PC-3 (cell line): ENCODE measurements at places on chromosomes 16 and 17. TPM values are rescaled to one million over a fixed set of nuclear protein-coding genes. Genes with fewer than 3 reads are reported as not detected.

The OR4D1 gene
- not detected in 2 replicates for total RNA-seq

The CCDC144A gene
- total RNA-seq: 0.15 and 0.17 TPM in 2 replicates

The RHBDL3 gene
- total RNA-seq: not detected in 2 replicates

The IL21R gene
- total RNA-seq: 0.55 TPM in 1 of 2 replicates, not detected in the other

The ITGB4 gene
- total RNA-seq: 273 and 362 TPM in 2 replicates

The HS3ST3B1 gene
- 0.33 and 0.52 TPM in 2 replicates for total RNA-seq

The NDE1 gene
- total RNA-seq: 22.6 and 24.9 TPM in 2 replicates

DNA sequence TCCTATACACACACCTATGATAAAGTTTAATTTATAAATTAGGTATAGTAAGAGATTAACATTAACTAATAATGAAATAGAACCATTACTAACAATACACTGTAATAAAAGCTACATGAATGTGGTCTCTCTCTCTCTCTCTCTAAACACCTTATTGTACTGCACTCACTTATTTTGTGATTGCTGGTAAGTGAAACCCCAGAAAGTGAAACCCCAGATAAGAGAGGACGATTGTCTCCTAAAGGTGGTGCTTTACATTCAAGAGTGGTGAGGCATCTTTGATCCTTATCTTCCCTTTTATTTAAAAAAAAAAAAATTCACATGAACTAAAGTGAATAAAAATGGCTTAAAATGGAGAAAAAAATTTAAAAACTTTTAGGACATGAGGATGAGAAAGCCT lies 80.1 kb upstream of the TRAP1 start:
- H3K36me3 ChIP-seq: no peaks in the 10 kb centered on the region
- no peak overlapping the region for H3K27ac ChIP-seq
- no peak overlapping the region for H3K4me3 ChIP-seq
- H3K4me1 ChIP-seq: no peaks in the 10 kb centered on the region
- no peak for DNase-seq

GRCh38 chr17:51718983-51719382 lies 439.5 kb downstream of the CA10 start:
- DNase-seq: no peak
- H3K4me3 ChIP-seq: no peak overlapping the region
- H3K27ac ChIP-seq: no peak overlapping the region
- no peaks in the 10 kb centered on the region for H3K4me1 ChIP-seq
- H3K27me3 ChIP-seq: peaks cover 7% of the 10 kb centered on the region; the same call in 1 of the 2 replicates

DNA sequence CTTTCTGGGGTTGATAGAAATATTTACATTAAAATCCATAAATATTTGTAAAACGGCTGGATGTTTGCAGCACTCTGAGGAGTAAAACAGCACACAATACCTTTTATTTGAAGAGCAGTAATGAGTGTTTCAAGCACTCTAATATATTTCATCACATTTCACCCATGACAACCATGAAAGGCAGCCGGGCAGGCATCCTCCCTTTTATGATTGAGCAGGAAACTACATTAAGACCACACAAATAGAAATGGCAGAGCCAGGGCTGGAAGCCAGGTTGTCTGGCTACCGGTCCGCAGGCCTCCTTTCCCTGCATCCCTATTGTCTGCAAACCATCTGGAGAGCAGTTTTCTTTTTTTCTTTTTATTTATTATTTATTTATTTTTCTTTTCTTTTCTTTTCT lies 23.1 kb upstream of the GPRC5C start:
- no peak overlapping the region for H3K27ac ChIP-seq
- H3K36me3 ChIP-seq: no peaks in the 10 kb centered on the region
- DNase-seq: no peak
- no peak overlapping the region for H3K4me3 ChIP-seq

DNA sequence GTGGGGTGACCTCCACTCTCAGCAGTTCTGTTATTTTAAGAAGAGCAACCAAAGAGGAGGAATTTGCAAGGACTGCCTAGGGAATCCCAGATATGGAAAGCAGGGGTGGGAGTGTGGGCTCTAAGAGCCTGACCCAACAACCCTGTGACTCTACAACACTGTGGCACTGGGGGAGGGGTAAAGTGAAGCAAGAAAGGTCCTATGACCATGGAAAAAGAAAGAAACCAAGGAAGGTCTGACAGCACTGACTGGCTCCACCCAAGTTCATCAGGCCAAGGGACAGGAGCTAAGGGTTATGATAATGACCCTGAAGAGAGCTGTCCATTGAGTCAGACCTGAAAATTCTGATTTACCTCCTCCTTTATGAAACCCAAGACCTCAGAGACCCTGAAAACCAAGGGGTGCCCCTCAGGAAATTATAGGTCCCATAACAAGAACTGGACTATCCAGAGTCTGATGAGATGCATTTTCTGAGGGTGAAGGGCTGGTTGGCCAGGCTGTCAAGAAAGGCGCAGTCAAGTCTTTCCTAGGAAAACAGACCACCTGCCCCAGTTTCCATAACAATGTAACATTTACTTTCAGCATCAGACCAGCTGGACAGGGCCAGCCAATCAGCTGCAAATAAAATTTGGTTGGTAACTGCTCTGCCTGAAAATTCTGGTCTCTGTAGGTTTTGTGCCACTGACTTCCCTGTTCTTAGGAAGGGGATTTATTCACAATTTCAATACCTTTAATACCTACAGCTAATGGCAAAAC lies 53.8 kb upstream of the MTMR4 start:
- no peak for DNase-seq
- H3K4me3 ChIP-seq: no peak overlapping the region
- H3K27me3 ChIP-seq: no peaks in the 10 kb centered on the region
- H3K36me3 ChIP-seq: no peaks in the 10 kb centered on the region
- H3K4me1 ChIP-seq: no peaks in the 10 kb centered on the region

GRCh38 chr16:10947211-10947787 lies 2.9 kb downstream of the CLEC16A start:
- no peak for DNase-seq
- no peaks in the 10 kb centered on the region for H3K27me3 ChIP-seq
- no peak overlapping the region for H3K27ac ChIP-seq
- H3K4me3 ChIP-seq: no peak overlapping the region
- peaks cover 28% of the 10 kb centered on the region for H3K4me1 ChIP-seq

DNA sequence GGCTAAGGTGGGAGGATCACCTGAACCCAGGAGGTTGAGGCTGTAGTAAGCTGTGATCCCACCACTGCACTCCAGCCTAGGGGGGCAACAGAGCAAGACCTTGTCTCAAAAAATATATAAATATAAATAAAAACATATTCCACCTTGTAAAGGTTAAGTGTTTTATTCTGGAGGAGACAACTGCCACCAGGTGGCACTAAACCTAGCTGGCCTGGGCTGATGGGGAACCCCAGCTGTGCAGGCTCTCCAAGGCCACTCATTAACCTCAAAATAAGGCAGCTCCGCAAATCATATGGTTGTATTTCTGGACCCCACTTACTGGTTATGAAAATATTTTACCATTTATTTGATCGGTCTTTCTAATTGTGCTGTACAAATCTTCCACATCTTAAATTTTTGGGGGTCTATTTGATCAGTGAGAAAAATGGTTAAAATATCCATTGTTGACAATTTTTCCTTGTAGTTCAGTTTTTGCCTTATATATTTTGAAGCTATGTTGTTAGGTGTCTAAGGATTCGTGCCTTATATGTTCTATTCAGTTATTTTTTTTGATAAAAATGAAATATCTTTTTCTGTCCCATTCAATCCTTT lies 8.5 kb upstream of the ICAM2 start:
- no peaks in the 10 kb centered on the region for H3K27me3 ChIP-seq
- H3K4me3 ChIP-seq: no peak overlapping the region
- no peak overlapping the region for H3K27ac ChIP-seq
- H3K36me3 ChIP-seq: no peaks in the 10 kb centered on the region
- peak; percentile 85 for DNase-seq
- peaks cover 4% of the 10 kb centered on the region; the same call in 1 of the 2 replicates for H3K4me1 ChIP-seq

DNA sequence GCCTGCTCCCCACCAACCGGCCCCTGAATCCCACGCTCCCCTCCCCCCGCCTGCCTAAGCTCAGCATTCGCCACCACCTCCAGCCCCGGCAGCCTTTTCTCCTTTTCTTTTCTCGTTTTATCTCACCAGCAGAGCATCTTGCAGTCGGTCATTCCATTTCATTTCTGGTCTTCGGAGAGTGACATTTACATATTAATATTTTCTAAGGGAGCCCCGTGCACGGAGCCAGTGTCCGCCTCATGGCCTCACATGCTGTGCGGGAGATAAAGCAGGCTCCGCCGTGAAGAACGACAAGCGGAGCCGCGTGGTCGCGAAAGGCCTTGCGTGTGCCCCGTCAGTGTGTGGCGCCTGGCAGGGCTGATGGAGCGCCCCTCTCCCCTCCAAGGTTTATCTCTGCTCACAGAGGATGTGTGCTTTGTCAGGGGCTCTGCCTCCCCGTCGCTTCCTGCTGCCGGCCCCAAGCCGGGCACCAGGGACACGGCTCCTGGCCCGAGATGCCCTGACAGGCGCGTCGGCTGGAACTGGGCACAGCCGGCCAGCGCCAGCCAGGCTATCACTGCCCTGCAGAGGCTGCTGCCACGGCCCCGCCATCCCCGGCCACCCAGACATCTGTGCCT lies 95.5 kb upstream of the GSE1 start:
- no peak overlapping the region for H3K27ac ChIP-seq
- no peak overlapping the region for H3K4me3 ChIP-seq
- no peak for DNase-seq
- no peaks in the 10 kb centered on the region for H3K27me3 ChIP-seq

- H3K27me3 ChIP-seq: no peaks in the 10 kb centered on the region
- no peaks in the 10 kb centered on the region for H3K36me3 ChIP-seq
- no peak overlapping the region for H3K27ac ChIP-seq
- no peaks in the 10 kb centered on the region for H3K4me1 ChIP-seq
- DNase-seq: no peak
Observed at GRCh38 chr17:76196675-76197074, 43.6 kb downstream of the RNF157 start.

- H3K27ac ChIP-seq: peak within 1 kb of the TSS; percentile 19; the same call in 1 of the 2 replicates
- H3K4me1 ChIP-seq: peaks cover 7% of the 10 kb centered on the region; the same call in 1 of the 2 replicates
- DNase-seq: peak; percentile 74
- no peaks in the 10 kb centered on the region for H3K36me3 ChIP-seq
Observed at GRCh38 chr17:29568331-29569244, at the start of gene TP53I13. Gene TP53I13 (plus strand): TSS chr17:29568701. CDS start chr17:29568759, 58 bp downstream.

- DNase-seq: no peak
- H3K27me3 ChIP-seq: no peaks in the 10 kb centered on the region
- peaks cover 24% of the 10 kb centered on the region for H3K4me1 ChIP-seq
- peak overlapping the region; percentile 87 for H3K4me3 ChIP-seq
- peaks cover 24% of the 10 kb centered on the region for H3K36me3 ChIP-seq
- peak overlapping the region; percentile 38 for H3K27ac ChIP-seq
Observed at GRCh38 chr17:81683208-81683583, 401 bp downstream of the ARL16 start.

GRCh38 chr17:77894126-77894956 lies 64.2 kb upstream of the TNRC6C start:
- no peaks in the 10 kb centered on the region for H3K36me3 ChIP-seq
- no peak for DNase-seq

DNA sequence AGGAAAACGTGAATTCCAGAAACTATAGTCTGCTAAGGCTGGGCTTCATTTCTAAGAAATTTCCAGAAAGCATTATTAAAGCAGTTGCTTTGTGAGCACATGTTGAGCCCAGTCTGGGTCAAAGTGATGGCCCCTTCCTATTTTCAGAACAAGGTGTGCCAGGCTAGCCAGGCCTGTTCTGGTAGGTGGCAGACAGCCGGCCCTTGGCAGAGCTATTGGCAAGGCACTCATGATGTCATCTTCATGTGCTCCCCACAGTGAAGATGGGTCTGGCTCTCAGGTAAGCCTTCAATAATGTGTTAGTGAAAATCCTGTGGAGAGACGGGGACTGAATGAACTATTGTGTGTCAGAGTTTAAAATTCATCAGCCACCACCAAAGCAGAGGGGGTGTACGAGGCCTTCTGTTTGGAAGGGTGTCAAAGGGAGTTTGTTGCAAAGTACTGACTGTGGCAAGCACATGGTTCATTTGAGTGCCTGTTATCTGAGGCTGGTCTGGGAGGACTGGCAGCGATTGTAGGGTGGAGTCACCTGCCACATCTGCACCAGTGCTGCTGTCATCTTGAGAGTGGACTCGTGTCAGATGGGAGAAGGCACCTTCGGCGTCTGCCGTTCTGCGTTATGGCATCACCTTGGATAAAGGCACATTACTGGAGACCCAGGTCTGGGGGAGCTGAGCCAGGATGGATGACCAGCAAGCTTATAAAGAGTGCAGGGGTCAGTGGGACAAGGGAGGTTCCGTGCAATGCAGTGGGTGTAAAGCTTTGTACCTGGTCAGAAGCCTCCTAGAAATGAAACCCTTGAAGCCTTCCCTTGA lies 43.4 kb downstream of the KSR1 start:
- H3K36me3 ChIP-seq: no peaks in the 10 kb centered on the region
- no peak for DNase-seq
- H3K4me3 ChIP-seq: no peak overlapping the region
- no peaks in the 10 kb centered on the region for H3K27me3 ChIP-seq

DNA sequence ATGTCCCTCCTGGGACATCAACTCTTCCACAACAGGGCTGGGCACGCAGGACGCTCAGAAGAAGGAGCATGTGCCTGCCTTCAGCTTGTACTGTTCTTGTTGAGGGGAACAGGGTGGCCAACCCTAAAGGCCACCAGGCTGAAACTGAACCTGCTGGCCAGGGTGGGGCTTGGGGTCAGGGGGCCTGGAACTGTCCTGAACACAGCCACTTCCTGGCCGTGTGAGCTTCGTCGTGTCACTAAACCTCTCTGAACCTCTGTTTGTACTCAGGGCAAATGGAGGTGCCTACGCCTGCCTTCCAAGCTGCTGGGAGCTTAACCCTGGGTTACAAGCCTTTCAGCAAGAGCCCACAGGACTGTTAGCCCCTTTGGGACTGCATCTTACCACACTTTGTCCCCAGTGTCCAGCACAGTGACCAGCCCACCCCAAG lies 6.7 kb downstream of the ARHGAP27 start:
- H3K27me3 ChIP-seq: no peaks in the 10 kb centered on the region
- H3K4me1 ChIP-seq: peaks cover 49% of the 10 kb centered on the region
- H3K4me3 ChIP-seq: no peak overlapping the region; the same call in 1 of the 2 replicates
- peak overlapping the region; percentile 92 for H3K27ac ChIP-seq
- no peaks in the 10 kb centered on the region; the same call in 1 of the 2 replicates for H3K36me3 ChIP-seq

DNA sequence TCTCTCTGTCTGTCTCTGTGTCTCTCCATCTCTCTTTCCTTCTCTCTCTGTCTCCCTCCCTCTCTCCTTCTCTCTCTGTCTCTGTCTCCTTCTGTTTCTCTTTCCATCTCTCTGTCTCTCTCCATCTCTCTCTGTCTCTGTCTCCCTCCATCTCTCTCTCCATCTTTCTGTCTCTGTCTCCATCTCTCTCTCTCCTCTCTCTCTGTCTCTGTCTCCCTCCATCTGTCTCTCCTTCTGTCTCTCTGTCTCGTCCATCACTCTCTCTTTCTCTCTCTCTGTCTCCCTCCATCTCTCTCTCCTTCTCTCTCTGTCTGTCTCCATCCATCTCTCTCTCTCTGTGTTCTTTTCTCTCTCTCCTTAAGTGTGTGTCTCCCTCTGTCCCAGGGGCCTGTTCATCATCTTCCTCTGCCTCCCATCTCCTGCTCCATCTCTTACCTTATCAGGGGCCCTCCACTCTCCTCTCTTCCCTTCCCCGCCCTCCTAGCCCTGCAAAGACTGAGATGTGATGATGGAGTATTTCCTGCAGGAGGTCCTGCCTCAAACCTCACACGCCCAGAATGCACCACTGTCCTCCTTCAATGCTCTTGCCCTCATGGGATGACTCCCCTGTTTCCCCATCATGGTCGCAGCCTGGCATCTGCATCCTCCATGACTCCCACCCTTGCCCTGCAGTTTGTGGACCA lies 193.3 kb downstream of the GSG1L start:
- no peaks in the 10 kb centered on the region for H3K27me3 ChIP-seq
- no peaks in the 10 kb centered on the region for H3K4me1 ChIP-seq
- no peaks in the 10 kb centered on the region for H3K36me3 ChIP-seq
- no peak overlapping the region for H3K4me3 ChIP-seq
- no peak overlapping the region for H3K27ac ChIP-seq

- H3K27ac ChIP-seq: no peak overlapping the region
- no peaks in the 10 kb centered on the region for H3K27me3 ChIP-seq
- H3K4me1 ChIP-seq: no peaks in the 10 kb centered on the region
- no peak for DNase-seq
Observed at GRCh38 chr17:80737106-80738019, 192.7 kb downstream of the RPTOR start.
